ENCODE measurements at places on chromosomes 11 and 22.

GRCh38 chr11:94219771-94220170 is 84.6 kb upstream of the IZUMO1R start:
- no peak for DNase-seq

- no peak for DNase-seq
These were observed 146.9 kb downstream of the ATXN10 start for GRCh38 chr22:45818424-45819085.

GRCh38 chr11:95790933-95791708 is 823 bp downstream of the CEP57 start:
- DNase-seq: peak; percentile 21

- no peak for DNase-seq
These were observed 1067.4 kb downstream of the OPCML start for GRCh38 chr11:132464939-132465338.

DNA sequence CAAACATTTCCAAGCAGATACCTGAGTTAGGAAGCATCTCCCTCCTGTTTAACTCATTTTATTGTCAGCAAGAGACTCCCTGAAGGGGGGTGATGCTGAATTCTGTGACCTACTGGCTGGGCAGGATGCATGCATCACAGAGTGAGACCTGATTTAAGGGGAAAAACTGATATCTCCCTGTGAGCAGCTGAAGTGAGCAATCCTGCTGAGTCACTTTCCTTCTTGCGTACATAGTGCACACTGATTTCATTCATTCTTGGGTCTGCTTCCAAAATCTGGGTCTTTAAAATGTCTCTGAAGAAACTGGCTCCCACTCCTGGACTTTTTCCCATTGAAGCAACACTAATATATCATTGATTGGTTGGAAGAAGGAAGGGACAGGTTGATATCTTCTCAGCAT is 23.3 kb downstream of the P4HA3 start:
- no peak for DNase-seq

DNA sequence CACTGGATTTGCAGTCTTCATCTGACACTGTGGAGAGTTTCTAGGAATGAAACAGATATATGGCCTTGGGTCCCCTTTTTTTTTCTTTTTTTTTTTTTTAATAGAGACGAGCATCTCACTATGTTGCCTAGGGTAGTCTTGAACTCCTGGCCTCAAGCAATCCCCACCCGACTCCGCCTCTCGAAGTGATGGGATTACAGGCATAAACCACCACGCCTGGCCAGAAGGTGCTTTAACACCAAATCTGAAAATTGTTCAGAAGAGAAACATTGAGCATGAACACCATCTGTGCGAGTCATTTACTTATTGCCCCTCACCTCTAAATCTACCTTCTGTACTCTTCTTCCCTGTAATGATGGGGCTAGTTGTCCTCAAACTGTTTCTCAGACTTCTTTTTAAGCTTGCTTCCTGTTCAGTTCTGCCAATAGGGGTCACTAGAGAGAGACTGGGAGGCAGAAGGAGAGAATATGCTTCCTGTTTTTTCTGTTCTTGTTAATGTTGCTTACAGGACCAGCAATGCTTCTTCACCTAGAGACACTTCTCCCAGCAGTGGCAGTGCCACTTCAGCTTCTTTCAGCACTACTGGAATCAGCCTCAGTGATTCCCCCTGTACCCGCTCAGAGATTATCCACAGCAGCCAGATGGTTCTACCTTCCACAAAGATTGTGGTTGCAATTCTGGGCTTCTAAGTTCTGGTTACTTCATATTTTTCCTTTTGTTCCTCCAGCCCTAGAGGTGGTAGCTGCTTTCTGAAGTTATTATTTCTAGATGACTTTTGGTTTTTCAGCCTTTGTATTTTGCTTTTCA is 20.8 kb upstream of the ZBED5 start:
- DNase-seq: no peak

DNA sequence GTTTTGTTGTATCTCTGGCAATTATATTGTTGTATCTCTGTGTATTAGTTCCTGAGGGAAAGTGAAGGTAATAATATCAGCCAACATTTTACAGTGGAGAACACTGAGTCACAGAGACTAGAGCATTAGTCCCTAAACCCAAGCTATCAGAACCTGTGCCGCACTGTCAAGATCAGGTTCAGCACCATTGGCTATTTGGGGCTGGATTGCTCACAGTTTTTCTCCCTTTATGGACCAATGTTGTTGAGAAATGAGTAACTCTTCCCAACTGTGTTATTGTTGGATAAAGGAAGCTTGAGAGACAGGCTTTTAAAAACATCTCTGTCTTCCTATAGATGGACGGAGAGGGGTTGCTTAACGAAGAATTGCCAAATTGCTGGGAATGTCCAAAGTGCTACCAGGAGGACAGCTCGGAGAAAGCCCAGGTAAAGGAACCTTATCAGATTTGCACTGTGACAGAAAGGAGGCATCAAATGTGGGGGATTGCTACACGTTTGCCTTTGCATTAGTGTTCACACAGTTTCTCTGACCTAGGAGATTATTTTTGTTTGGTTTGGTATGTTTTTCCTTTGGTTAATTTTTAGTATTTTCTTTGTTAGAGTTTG is 18.2 kb upstream of the GRK2 start:
- no peak for DNase-seq

GRCh38 chr11:77340501-77340900 is 39.0 kb upstream of the GDPD4 start:
- DNase-seq: no peak

- peak; percentile 90 for DNase-seq
These were observed 16.4 kb downstream of the CDKN1C start for GRCh38 chr11:2869134-2869526.

GRCh38 chr11:36577859-36578258 is 10.1 kb downstream of the RAG1 start:
- no peak for DNase-seq

DNA sequence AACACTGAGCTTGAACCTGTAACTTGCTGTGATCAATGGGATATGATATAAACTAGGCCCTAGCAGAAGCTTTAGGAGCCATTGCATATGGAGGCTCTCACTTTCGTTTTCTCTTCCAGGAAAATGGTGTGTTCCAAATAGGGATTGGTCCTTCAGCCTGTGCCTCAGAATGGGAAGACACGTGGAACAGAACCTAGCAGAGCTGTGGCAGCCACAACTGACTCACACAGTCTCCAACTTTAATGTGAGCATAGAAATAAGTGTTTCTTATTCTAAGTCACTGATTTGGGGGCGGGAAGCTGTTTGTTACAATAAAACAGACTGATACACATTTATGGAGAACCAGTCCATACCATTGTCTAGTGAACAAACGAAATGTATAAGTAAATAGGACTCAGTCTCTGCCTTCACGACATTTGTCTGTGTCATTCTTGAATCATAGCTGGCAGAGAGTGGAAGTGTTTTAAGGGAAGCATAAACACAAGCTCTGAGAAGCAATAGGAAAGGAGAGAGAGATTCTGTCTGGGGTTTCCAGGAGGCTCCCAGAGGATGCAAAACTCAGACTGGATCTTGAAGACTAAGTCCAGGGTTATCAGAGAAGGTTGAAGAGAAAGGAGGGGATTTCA is 97.3 kb downstream of the GALNT18 start:
- no peak for DNase-seq

DNA sequence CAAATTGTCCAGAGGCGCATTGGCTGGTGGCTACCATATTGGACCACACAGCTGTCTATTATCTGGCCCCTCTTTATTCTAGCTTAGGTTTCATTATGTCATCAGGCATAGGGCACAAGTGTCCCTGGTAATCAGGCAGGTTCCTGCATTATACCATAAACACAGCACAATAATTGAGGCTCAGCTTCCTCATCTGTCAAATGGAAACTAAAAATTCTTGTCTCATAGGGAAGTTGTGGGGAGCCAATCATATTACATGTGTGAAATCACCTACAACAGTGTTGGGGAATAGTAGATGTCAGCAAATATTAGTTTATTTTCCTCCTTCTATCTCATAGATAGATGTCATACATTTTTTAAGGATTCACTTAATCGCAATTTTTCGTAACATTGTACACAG is 231.0 kb upstream of the SORL1-AS1 start:
- no peak for DNase-seq

DNA sequence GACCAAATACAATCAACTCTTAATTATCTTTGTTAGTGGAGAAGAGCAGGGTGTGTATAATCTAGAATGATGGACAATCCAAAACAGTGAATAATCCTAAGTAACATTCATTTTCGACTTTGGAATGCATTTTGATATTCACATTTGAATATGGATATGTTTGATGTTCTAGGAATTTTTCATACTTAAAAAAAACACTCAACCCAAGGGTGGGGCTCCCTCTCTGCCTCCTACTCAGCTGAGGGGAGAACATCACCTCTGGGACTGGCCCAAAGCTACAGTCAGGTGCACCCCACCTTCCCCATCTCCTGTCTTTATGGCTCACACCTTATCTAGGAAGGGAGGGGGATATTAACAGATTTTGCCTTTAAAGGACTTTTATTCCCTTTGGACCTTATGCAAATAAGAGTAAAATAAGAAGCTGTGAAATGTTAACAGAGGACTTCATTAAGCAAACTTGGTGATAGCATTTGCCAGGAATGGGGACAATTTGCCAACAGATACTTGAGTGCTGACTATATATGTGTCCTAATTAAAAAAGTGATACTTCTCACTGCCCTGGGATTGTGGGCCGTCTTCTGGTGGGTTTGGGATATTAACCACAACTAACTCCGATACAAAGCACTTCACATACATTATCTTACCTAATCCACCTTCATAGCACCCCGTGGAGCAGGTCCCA is 187.0 kb downstream of the ST3GAL4 start:
- no peak for DNase-seq

- no peak for DNase-seq
These were observed 41.1 kb upstream of the TOP3B start for GRCh38 chr22:22023581-22024137.

DNA sequence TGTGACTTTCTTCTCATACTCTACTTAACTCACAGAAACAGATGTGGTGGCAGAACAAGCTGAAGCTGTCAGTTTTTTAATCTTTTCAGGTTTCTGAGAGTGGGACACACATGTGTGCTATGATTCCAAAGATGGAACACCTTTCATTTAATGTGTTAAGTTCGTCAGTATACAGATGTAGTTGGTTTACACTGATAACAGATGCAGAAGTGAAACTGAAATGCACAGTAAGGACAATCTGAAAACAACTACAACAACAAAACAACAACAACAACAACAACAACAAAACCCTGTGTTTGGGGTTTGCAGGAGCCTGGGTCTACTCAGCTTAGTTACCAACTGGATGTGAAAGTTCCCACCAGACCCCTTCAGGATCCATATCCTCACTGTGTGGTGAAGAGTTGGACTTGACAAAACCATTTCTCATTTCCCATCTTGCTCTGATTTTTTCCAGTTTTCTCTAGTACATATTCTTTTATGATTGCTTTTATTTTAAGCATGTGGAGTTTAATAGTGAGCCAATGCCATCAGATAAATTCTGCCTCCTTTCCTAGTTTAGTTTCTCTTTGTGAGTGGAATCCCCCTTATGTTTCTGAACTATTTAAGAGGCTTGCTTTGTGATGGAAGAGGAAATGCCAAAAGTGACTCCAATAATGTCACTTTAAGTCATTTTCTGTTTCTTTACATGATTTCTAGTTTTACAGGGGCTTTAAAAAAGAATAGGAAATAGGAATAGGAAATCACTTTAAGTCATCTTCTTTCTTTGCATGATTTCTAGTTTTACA is 47.8 kb downstream of the ARHGAP42 start:
- no peak for DNase-seq

GRCh38 chr11:62791501-62792201 is at the start of gene TMEM223:
TSS of gene TMEM223 (minus strand) at chr11:62792006. CDS start at chr11:62791994, 12 bp downstream.
- DNase-seq: peak; percentile 81

DNA sequence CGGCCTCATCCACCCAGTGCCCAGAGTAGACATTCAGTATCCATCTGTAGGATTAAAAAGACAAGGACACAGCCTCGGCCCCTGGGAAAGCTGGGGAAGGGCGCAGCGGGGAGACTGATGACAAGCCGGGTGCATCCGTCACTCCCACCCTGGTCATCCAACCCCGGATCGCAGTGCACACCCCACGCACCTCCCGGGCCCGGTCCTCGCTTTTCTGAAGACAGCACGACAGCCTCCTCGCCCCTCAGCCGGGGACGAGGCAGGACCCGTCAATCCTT is 1.1 kb downstream of the FCHSD2 start:
- no peak for DNase-seq

DNA sequence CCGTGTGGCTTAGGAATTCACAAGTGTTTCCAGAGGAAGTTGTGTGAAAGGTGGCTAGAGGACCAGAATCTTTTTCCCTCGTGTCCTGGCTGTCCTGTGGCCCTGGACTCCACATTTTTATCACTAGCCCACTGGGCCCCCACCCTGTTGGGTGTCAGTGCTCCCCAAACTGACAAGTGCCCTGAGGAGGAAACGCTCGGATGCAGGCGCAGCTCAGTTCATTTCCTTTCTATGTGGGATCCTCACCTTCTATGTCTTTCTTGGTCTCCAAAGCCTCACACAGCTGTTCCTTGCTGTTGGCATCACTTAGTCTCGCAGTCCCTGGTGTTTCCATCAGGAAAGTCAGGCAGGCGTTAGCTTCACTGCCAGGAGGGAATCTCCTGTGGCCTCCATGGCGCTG is 68.0 kb upstream of the KCNQ1OT1 start:
- DNase-seq: no peak

- no peak for DNase-seq
These were observed 959 bp downstream of the CCND1 start for GRCh38 chr11:69641681-69642548.

DNA sequence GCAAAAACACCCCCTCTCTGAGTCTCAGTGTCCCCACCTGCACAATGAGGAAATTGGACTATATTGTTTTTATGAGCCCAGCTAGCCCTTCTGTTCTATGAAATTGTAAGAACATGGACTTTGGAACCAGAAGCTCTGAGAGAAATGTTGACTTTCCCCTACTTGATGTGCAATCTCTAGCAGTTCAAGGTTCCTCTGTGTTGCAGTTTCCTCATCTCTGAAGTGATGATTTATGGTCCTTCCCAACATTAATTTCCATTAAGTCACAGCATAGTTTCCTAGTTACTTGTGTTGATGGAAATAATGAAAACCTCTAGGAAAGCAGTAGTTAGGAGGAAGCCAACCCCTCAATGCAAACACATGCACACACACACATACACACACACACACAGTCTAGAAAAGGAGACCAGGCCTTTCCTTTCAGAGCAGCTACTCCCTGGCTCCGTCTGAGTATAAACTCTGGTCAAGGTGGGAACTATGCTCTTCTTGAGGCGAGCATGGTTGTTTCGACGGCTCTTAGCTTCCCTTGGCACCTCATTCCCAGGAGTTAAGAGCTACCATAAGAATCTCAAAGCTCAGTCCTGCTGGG is 518.4 kb downstream of the SOX6 start:
- DNase-seq: no peak

GRCh38 chr22:44269117-44269498 is 43.6 kb downstream of the SHISAL1 start:
- DNase-seq: no peak

- no peak for DNase-seq
These were observed 1462.3 kb downstream of the BRD1 start for GRCh38 chr22:48365386-48365785.

DNA sequence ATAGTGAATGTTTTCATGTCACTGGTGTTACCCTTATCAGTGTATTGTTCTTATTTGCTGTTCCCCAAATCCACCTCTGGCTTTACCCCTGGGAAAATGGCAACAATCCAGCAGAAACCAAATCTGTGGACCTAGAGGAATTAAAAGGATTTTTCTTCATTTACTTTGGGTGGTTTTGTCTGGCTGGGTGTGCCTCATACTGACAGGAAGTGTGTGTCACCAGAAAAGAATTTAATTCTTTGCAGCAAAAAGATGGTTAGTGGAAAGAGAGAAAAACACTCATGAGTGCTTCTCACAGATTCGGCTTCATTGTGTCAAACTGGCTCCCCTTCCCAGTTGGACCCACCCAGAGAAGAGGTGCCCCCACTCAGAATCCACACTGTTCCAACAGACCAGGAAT is 38.9 kb downstream of the FZD4 start:
- DNase-seq: no peak

GRCh38 chr11:5986885-5987284 is at the start of gene OR52L1:
TSS of gene OR52L1 (minus strand) at chr11:5986985. CDS start at chr11:5986930, 55 bp downstream.
- no peak for DNase-seq

All from hippocampal formation (tissue), 2 donors.